GM13976 (cell line): ENCODE measurements at places on chromosomes 5 and 9.
A peak's percentile ranks its signal among the peaks of the same experiment; 100 is the strongest.

GRCh38 chr9:2128141-2128540 lies 113.0 kb downstream of the SMARCA2 start:
- no peak for DNase-seq

DNA sequence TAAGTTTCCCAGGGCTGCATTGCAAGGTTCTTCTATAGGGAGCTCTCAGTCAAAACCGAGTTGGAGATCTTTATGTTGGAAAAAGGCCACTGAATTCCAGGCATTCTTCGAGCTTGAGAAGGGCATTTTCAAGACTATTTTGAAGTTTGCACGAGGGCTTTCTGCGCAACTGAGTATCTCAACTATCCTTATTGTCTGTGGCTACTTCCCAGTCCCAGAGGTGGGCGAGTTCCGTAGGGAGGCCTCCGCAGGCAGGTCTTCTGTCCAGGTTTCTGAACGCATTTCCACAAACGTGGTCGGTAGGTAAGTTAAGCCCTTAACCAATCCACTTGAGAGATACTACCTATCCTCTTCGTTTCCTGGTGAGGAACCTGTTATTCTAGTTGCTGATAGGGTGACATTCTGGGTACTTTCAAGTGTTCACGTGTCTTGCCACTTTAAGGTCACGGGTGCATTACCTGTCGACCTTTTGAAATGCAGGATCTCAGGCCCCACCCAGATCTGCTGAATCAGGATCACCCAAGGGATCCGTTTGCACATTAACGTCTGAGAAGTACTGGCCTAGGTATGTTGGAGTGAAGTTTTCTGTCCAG lies 51.4 kb upstream of the TJP2 start:
- no peak for DNase-seq

DNA sequence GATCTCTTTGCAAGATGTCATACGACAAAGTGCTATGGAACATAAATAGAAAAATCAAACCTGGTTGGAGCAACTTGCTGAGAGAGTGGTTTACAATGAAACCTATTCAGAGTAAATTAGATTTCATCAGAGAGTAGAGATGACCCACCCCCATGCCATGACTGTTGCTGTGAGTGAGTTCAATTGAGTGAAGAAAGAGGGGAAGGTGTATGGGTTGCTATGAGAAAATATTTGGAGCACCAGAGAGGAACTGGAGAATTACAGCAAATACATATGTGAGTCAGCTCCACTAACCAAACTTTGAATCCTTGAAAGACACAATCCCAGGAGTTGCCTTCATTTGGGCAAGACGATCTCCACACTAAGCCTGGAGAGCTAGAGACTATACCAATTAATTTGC lies 217.2 kb downstream of the RFX3 start:
- DNase-seq = no peak

DNA sequence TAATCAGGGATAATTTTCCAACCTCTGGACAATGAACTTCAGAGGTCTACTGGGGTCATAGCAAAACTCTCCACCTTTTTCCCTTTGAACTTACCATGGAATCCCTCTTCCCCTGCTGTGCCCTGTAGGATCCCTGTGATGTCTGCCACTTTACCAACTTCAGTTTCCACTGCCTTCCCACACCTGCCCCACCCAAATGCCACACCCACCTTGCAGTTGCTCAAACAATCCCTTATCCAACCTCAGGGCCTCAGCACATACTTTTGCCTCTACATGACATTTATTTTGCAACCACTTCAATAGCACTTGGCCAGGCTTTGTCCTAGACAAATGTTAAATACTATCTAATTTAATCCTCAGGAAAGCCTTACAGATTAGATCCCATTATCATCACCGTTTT lies 463.7 kb upstream of the WWC1 start:
- no peak for DNase-seq

DNA sequence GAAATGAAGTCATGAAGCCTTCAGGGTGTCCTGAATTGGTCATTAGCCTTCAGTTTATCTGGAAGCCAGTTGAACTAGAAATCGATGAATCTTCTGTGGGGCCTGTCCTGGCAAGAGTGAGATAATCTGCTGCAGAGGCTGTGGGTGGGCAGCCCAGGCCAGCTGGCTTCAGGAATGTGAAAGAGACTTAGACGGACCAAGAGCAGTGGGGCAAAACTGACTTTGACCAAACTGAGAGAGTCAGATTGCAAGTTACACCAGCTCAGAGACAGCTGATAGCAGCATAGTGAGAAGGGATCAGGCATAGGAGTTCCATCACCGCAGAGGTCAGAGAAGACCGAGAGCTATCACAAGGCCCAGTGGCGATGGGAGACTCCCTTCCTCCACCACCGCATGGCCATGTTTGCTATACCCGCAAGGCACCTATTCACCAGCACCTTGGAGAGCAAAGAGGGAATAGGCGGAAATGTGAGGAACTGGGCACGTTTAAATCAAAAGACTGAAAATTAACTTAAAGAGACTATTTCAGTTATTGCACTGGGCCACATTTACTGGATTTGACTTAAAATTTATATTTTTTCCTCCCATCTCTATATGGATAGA lies 50.0 kb upstream of the GLIS3 start:
- DNase-seq = no peak

GRCh38 chr5:33210978-33211377 lies 229.8 kb upstream of the TARS1 start:
- no peak for DNase-seq

- no peak for DNase-seq
Observed at GRCh38 chr9:95499847-95500246, 16.9 kb downstream of the PTCH1 start.

- no peak for DNase-seq
Observed at GRCh38 chr5:72138943-72139521, 31.8 kb downstream of the MAP1B start.

DNA sequence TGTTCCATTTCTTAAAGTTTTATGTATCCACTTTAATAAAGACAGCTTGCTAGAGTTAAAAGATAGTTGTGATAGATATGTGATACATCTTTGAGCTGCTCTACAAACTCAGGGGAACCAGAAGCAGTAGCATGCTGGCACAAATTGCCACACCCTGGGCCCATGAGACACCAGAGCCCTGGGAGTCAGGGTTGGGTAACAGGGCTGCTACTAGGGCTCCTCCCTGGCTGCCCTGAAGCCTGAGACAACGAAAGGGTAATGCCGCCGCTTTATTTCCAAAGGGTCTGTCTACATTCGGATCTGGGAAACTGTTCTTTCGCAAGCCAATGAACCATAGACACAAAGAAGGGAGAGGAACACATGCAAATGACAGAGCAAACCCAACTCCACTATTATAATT lies 29.2 kb downstream of the PTPN3 start:
- DNase-seq = no peak

- DNase-seq = no peak
Observed at GRCh38 chr5:14206028-14206725, 63.0 kb downstream of the TRIO start.

- no peak for DNase-seq
Observed at GRCh38 chr9:89608641-89609335, 4.0 kb downstream of the GADD45G start.

- no peak for DNase-seq
Observed at GRCh38 chr5:145178641-145179523, 656.3 kb downstream of the PRELID2 start.

- no peak for DNase-seq
Observed at GRCh38 chr9:95484225-95484624, 32.5 kb downstream of the PTCH1 start.

- no peak for DNase-seq
Observed at GRCh38 chr5:160470437-160471361, 49.0 kb downstream of the PTTG1 start.

- no peak for DNase-seq
Observed at GRCh38 chr5:2754581-2755075, 3.2 kb upstream of the IRX2 start.

DNA sequence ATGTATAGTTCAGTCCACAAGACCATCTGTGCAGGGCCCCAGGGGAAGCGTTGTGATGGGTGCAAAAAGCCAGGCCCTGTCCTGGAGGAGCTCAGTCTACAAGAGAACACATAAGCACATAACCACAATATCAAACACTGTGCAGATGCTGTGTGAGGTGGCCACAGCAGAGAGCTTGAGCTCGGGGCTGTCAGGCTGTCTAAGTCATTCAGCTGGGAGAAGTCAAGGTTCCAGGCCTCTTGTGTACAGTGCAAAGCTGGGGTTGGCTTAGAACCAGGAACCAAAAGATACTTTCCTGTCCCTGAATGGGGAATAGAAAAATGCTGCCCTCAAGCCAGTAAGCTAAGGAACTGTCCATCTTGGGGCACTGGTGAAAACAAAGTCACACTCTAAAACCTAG lies 75.0 kb downstream of the PRDM6 start:
- DNase-seq = no peak

DNA sequence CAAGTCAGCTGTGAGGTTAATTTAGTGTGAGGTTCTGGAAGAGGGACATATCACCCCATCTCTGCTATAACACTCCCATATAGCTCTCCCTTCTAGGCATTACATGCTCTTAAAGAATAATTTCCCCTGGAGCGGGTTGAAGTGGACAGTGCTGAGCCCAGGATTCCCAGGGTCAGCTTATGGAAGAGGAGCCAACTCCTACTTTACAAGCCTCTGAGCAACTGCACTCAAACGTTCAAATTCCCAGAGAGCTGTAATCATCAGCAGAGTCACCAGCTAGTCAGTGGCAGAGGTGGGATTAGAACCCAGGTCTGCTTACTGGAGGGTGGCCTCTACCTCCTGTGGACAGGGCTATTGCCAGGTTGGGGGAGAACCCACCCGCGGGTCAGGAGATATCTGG lies 1.4 kb downstream of the NEURL1B start:
- DNase-seq = no peak

DNA sequence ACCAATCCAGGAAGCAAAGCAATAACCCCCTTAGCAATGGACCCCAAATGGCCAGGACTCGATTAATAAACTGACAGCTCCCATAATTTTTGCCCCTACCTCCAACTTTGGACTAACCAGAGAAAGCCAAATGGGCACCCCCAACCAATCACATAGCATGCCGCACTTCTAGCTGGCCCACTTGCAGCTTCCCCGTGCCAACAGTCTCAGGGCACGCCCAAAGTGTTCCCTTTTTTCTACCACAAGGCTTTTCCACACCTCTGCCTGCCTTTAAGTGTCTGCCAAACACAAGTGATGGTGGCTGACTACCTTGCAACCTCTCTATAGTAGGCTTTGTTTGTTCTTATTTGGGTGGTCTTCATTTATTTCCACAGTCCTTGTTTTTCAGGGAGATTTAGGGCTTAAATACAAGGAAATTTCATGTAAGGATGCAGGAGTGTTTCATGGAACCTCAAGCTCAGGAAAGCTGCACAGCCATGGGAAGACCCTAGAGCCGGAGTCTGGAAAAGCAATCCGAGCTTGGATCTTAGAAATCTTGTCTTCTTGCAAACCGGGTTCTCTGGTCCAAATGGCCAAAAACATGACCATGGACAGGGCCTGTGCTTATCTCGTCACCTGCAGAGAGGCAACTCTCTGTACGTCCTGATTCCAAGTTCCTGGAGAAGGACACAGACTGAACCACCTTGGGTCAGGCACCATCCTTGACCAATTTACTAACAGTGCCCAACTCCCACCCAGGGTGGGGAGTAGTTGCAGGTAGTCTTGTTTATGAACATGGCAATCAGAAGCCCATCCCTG lies 89.2 kb downstream of the THBS4 start:
- no peak for DNase-seq

GRCh38 chr5:88269222-88269771 lies 652 bp upstream of the TMEM161B start:
- no peak for DNase-seq

DNA sequence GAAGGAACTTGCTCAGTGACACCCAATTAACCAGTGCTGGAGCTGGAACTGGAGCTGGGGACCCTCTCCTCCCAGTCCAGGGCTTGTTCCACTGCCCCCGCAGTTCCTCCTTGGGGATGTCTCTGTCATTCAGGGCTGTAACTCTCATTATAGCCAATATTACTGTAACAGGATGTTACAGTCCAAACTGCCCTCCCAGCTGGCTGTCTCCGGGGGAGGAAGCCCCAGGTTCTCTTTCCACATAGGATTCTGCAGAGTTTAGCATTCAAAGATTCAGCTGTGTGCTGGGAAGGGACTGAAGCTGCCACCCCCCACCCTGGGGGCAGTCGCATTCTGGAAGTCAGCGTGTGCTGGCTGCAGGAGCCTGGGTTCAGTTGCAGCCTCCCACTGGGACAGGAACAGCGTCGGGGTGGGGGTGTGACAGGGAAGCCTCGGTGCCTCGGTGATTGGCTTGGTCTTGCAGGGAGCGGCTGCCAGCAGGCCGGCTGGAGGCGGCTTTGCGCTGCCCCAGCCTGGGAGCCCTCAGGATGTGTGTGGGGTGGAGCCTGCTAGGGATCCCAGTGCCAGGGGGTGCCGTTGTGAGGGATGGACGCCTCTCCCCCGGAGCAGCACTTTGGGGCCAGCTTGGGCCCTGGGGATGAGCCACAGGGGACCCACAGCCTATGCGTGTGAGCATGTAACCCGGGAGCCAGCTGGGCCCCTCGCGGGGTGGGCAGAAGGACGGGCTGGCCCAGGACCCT lies 101.1 kb downstream of the RGS3 start:
- DNase-seq = no peak

GRCh38 chr5:83718195-83718825 lies 2.3 kb downstream of the HAPLN1 start:
- peak; percentile 62 for DNase-seq

GRCh38 chr5:176850371-176851245 lies 40.2 kb downstream of the UNC5A start:
- DNase-seq = no peak

GRCh38 chr9:112884721-112885120 lies 6.0 kb downstream of the SLC46A2 start:
- DNase-seq = no peak

GRCh38 chr9:120974921-120975320 lies 48.3 kb upstream of the TRAF1 start:
- no peak for DNase-seq

DNA sequence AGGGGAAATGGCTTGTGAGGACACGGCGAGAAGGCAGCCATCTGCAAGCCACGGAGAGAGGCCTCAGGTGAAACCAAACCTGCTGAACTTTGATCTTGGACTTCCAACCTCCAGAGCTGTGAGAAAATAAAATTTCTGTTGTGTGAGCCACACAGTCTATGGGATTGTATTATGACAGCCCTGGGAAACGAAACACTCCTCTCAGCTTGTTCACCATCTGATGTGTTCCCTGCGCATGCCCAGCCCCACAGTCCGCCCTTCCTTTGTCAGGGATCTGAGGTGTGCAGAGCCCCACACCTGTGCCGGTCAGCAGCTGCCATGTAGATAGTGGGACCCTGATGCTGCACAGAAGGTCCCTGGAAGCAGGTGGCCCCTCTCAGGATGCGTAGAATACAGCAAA lies 34.1 kb downstream of the PLPP7 start:
- no peak for DNase-seq

DNA sequence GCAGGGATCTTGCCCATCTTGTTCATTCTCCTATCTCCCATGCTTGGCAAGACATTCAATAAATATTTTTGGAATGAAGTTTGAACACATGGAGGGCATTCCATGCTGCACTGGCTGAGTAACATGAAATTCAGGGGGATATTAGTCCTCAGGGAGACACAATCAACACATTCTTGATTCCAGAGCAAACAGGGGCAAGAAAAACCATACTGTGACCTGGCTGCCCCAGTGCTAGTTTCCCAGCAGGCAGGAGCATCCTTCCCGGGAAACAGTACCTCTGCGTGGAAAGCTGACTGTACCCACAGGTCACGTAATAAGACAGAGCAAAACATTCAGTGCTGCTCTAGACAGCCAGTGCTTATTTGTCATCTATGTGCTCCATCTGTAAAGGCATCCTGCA lies 66.3 kb upstream of the SPOCK1 start:
- no peak for DNase-seq

GRCh38 chr9:125126019-125126746 lies 17.1 kb downstream of the SCAI start:
- DNase-seq = peak; percentile 70

- DNase-seq = no peak
Observed at GRCh38 chr9:73118898-73119554, 32.6 kb upstream of the ANXA1 start.

- DNase-seq = no peak
Observed at GRCh38 chr5:128422612-128423011, 115.4 kb downstream of the FBN2 start.
